ENCODE measurements at places on chromosomes 2 and 18.

DNA sequence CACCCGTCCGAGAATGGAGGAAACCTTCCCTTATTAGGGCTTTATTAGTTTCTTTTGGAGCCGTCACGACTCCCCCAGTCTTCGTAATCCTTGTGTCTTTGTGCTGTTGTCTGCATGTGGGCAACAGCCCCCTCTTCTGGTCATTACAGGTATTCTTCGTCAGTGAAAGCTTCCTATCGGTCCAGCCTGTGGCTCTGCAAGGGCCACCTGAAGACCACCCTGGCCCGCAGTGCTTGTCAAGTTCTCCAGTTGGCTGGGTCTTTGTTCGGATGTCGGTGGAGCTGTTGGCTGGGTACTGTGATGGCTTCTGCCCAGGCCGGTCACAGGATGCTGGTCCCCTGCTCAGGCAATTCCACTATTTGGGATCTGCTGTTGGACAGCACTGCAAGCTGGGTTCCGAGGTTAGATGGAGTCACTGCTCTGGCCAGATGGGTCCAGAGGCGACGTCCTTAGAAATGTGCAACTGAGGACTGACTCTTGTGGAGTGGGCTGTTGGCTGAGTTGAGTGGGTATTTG, 19.2 kb downstream of the E2F6 start:
- DNase-seq: peak; percentile 49

- DNase-seq: no peak
Measured at GRCh38 chr2:40550085-40550484, 98.2 kb upstream of the SLC8A1 start.

DNA sequence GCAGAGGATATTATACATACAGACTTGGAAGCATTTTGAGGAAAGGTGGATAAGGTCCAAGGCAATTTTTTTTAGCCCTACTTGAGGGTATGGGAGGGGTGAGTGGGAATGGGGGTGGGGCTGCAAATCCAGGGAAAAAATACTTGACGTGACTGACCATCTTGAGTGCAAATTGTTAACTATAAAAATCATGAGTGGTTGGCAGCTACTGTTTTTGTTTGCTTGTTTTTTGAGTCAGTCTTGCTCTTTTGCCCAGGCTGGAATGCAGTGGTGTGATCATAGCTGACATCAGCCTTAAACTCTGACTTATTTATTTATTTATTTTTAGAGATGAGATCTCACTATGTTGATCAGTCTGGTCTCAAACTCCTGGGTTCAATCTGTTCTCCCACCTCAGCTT, 458.8 kb downstream of the PIK3C3 start:
- DNase-seq: no peak

DNA sequence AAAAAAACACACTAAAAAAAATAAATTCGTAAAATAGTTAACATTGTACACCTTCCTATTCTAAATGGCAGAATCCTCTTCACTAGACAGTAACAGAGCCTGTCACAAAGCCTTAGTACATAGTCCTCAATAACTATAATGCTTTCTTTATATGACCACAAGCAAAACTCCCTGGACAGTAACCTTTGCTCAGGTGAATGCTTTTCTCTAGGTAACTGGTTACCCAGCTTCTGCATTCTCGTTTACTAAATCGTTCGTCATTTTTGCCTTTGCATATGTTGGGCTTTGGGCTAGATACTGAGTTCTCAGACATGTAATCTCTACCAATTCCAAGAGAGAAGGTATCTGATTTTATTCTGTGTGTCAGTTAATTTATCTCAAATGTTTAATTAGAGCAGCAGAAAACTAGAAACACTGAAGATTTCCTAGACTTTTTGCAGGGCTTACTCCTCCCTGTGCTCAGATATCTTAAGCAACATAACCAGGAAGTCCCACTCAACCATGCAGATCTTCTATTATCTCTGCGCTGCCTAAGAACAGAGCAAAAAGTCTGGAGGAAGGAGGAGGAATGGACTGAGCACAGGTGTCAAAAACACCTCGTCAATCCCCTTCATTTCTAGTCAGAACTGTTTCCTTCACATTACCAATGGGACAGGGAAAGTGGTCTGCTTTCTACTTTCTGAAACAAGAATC, 247.7 kb downstream of the SOCS6 start:
- DNase-seq: no peak

DNA sequence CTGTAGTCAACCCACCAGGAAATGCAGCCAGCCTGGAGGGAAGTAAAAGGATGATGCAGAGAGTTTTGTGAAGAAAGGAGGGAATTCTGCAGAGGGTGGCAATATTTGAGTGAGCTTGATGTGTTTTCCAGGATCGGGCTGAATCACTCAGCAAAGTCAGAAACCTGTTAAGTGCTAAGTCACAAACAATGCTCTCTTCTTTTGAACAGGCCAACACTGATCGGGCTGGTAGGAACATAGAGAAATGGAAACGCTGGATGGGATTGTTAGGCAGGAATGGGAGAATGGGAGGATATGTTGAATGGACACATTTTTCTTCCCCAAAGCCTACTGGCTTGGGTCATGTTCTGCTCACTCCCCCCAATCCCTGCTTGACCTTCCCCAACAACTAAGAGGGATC, 36.6 kb downstream of the KCNS3 start:
- no peak for DNase-seq

DNA sequence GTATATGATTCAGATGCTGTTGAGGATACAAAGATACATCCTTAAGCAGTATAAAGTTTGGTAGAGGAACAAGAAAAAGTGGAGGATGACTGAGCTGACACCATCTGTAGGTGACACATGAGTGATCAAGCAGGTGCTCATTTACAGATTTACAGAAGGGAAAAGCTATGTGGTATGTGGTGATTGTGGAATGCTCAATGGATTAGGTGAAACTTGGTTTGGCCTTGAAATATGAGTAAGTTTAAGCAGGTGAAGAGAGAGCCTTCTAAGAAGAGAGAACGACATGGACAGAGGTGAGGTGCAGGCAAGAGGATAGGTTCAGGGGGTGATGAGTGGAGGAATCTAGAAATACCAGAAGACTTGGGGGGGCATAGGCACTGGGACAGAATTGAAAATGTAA, 5.9 kb downstream of the ASXL3 start:
- no peak for DNase-seq

DNA sequence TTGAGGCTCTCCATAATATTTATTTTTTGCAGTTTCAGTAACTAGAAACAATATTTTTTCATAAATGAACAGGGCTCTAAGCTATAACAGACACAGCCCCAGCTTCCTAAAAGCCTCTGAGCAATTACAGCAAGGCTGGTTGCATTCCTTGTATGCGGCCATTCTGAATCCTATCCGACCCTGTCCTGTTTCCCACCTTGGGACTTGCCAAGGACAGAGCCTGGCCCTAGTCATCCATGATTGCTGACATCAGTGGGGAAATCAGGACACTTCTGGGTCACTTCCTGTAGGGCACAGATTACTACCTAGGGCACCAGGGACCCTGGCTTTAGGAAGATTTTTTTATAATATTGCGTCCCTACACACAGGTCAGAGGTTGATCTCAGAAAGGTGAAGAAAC, 5.5 kb downstream of the TMEM177 start:
- no peak for DNase-seq

DNA sequence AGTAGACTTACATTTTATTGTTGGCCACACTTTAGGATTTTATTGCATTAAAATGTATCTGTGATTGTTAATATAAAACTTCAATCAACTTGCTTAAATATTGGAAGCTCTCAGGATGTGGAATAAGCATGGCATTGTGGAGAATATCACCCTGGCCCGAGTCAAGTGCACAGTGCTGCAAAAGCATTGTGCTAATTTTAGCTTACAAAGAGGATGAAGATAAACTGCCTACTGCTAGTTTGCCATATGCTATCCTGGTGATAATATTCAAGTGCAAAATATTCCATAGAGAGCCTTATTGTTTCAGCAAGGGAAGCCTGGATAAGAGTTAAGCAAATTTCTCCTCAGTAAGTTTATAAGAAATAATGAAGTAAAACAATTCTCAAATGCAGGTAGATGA, 54.5 kb downstream of the MEIS1 start:
- DNase-seq: no peak

DNA sequence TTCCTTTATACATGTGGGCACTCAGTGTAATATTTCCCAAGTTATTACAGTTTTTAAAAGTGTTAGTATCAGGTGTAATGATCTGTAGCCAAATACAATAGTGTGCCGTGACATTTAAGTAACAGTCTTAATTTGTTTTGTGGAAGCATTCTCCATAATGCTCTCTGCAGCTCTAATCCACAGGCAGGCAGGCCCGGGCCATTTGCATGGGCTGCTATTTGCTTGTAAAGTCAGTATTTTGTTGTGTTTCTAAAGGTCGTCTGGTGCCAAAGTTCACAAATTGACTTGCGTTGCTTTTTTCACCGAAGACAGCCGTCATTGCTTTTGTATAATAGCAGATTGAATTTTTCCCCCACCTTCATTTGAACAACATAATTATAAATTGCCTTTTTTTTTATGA, 153.0 kb downstream of the GBX2 start:
- DNase-seq: no peak

DNA sequence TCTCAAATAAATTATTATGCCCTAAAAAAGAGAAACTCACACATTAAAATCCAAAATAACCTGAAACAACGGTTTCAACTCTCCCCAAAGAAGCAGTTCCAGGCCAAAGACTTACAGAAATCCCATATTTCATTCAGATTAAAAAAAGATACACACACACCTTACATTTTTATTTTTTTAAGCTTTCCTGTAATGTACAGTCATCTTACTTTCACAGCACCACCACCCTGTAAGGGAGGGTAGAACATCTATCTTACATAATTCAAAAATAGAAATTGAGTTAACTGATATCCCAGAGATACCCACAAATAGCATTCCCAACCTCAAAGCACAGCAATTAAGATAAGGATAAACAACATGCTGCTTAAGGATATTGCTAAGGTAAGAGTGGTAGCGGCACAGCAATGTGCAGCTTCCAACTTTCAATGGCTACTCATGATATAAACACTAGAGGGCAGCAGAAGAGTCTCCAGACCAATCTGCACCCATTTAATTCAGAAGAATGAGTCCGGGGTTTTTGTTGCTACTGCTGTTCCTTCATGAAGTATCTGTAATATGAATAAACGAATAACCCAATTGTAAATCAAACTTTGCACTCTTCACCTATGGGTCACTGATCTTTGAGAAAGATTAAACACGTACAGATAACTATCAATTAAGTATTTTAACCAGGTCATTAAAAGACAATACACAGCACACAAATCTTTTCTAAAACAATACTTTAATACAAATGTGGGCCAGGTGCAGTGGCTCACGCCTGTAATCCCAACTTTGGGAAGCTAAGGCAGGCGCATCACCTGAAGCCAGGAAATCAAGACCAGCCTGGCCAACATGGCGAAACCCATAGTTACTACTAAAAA, 11.3 kb downstream of the GFPT1 start:
- DNase-seq: no peak

GRCh38 chr2:85663594-85664565, 4.1 kb downstream of the SFTPB start:
- DNase-seq: no peak

DNA sequence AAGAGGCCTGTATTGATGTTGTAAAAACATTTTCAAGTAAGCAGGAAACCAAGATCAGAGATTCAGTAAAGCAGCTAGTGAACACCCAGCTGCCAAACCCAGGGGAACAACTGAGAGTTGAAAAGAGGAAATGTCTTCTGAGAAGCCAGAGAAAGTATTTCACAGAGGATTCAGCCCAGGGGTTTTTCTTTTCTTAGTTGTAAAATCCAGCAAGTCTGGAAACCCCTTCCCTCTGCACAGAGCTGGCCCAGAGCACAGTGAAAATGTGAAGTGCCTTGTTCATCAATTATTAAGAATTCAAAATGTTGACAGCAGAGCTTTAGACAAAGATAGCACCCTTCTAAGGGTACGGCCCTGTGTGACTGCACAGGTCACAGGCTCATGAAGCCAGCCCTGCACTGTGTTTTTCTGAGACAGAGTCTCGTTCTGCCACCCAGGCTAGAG, 28.4 kb downstream of the AFF3 start:
- no peak for DNase-seq

DNA sequence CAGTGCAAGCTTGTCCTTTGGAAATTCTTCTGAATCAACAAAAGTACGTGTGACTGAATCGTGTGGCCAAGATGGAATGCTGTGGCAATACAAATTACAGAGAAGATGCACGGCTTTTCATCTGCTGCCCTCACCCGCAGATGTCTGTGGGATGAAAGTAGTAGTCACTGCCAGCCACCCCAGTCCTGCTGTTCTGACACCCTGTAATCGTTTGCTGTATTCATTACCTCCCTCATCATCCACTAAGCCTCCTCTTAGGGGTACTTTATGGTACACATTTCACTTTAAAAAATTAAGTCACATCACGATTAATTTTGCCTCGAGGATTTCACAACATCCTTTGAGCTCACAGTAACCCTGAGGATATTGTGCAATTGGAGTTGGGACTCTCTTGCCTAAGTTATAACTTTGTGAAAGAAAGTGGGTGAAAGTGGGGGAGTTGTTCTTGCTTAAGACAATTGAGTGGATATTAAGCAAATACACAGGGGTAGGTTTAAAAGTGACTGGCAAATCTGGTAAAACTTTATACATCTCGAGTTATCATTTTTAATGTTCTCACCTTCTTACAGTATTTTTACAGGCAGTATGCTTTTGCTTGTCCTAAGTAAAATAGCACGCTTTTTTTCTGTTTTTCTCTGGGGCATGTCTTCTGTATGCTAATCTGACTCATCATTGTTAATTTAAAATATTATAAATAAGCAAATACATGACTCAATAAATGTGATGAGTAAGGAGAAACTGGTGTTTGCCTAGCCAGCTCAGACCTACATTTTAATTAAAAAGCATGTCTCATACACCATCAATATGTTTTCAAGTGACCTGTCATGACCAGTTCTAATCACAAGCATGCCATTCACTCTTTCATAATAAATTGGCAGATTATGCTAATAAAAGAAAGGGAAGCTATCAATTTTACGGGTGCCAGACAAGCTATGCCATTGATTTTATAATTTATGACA, 680.9 kb downstream of the IRS1 start:
- DNase-seq: peak; percentile 26

GRCh38 chr2:68368654-68369336, 3.7 kb downstream of the PLEK start:
- DNase-seq: no peak

GRCh38 chr18:23835091-23835490, 145.8 kb downstream of the LAMA3 start:
- DNase-seq: no peak

DNA sequence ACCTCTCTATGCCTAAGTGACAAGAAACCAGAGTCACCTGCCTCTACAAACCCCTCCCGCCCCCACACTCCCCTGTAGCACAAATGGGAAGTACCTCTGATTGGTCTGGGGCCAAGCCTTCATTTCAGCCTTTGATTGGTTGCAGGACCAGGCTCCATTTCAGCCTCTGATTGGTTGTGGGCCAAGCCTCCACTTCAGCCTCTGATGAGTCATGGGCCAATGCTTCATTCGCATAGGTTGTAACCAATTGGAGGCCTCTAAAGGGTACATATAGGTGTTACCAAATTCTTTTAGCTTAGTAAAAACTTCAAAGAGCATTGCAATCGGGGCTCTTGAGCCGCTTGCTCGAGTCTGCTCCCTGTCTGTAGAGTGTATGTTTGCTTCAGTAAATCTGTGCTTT, 25.0 kb downstream of the CCDC102B start:
- no peak for DNase-seq

Data from HTR-8/SVneo (cell line).